ENCODE measurements at places on chromosomes 11 and 22.
A peak's percentile ranks its signal among the peaks of the same experiment; 100 is the strongest.

DNA sequence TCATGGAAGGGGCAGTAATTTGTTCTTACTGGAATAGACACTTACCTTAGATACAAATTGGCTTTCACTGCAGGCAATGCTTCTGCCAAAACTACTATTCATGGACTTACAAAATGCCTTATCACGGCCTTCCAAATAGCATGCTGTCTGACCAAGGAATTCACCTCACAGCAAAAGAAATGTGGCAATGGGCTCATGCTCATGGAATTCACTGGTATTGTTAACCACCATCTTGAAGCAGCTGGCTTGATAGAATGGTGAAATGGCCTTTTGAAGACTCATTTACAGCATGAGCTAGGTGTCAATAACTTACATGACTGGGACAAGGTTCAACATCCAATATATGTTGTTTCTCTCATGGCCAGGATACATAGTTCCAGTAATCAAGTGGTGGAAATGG is 21.9 kb downstream of the OR5B21 start:
- no peak for DNase-seq

GRCh38 chr11:43898574-43898973 is 17.9 kb downstream of the ALKBH3 start:
- no peak for DNase-seq

DNA sequence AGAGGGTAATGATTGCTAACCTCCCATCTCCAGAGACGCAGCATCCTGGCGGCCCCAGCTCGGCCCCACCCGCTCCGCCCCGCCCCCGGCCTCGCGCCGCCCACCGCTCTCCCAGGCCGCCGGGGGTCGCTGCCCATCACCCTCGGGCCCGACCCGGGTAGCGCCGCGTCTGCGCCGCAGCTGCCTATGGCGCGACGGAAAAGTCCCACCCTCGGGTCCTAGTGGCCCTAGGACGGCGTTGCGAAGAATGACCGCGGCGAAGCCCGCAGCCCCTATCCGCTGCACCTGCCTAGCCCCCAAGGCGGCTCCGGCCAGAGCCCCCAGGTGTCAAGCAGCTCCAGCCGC is 457 bp downstream of the CPSF7 start:
- DNase-seq, result peak; percentile 64

GRCh38 chr11:102347462-102348370 is 702 bp downstream of the BIRC2 start:
- DNase-seq, result no peak

DNA sequence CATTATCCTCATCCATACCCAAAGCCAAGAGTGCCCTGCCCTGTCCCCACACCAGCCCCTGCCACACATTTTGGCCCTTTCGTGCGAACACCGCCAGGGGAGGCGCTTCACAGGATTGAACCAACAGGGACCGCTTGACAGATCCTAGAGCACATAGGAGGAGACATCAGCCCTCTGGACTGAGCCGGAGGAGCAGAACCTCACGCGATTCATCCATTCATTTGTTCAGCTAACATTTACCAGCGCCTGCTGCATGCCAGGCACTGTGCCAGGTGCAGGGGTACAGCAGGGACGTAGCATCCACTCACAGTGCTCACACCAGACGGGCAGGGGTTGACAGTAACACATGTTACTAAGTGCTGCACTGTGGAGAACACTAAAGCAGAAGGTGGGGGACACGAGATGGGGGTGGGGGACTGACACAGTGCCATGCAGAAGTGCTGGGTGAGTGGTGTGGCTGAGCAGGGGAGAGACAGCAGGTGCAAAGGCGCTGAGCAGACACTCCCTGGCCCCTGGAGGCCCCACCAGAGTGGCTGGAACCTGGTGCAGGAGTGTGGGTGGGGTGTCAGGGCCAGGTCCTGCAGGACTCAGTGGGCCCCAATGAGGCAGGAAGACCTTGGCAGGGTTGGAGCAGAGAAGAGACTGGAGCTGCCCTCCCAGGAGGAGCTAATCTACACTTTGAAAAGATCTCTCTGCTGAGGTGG is 3.4 kb downstream of the GNAZ start:
- DNase-seq, result no peak

GRCh38 chr11:725624-726202 is 19.7 kb downstream of the EPS8L2 start:
- no peak for DNase-seq

DNA sequence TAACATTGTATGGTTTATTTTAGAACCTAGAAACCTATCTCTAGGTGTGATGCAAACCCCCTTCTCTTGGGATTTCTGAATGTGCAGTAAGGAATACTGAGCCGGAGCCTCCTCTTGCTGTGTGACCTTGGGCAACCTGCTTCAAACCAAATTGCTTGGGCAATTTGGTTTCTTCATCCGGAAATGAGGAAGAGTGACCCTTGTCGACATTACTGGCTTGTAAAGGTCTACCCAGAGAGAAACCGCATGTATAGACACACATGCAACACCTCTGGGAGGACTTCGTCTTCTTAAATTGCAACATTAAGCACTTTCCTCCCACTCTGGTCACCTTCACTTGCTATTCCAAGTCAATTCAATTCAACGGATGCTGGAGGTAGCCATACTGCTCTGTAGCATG is 19.6 kb upstream of the TP53I11 start:
- DNase-seq, result no peak

DNA sequence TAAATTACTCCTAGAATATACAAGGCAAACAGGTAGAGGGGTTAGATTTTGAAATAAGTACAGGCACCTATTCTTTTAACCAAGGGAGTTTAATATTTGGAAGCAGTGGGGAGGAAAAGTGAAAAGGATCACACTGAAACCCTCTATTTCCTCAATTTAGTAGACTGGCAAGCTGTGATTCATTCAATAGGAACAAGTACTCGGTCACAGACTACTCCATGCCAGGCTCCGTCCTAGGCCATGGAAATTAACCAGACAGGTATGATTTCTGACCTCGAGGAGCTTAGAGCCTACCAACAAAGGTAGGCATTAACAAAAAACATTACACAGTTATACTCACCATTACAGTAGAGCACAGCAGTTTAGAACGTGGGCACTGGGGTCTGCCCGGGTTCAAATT is 40.9 kb downstream of the SIK3 start:
- DNase-seq, result no peak
